ENCODE measurements at places on chromosomes 7 and 10.

GRCh38 chr10:24428410-24428782 lies 219.5 kb downstream of the KIAA1217 start:
- DNase-seq, result no peak

GRCh38 chr10:3530783-3531645 lies 254.0 kb downstream of the KLF6 start:
- no peak for DNase-seq

DNA sequence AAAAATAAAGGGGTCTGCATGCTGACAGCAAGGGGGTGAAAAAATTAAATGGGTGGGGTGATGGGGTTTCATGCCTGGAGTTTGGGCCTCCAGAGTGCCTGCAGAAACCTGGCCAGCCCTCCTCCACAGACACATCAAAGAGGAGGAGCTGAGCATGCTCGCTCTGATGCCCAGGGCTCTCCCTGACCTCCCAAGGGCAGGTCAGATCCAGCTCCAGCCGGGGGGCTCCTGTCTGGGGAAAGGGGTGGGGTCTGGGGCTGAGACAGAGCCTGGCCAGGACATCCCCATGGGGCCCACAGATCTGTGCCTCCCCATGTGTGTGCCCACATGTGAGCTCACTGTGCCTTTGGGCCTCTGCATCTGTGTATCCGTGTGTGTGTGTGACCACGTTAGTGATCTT lies 915 bp upstream of the CALHM1 start:
- DNase-seq, result no peak

GRCh38 chr10:80460399-80461207 lies 6.5 kb downstream of the TSPAN14 start:
- DNase-seq, result no peak

- no peak for DNase-seq
Measured at GRCh38 chr10:97901381-97901780, 51.7 kb downstream of the GOLGA7B start.
